ENCODE measurements at places on chromosomes 13 and 19. TPM values are rescaled to one million over a fixed set of nuclear protein-coding genes. Genes with fewer than 3 reads are reported as not detected.

DNA sequence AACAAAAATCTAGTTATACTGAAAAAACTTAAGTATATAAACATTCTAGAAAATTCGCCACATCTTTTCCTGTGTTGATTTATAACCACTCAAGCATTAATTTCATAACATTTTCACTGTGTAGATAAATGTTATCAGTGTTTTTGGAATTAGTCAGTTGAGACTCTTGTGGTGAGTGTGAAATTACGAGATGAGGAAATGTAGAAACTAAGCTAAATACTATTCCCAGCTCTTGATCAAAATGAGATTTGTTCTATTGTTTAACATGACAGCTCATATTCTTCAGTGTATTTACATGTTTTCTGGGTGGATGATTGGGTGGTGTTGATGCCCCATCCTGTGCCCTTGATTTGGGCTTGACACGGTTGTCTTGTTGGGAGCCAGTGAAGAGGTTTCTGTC, 406.8 kb downstream of the DACH1 start:
- DNase-seq = no peak

GRCh38 chr13:99777873-99778272, 193.7 kb downstream of the ZIC5 start:
- DNase-seq = no peak

SHISA7 gene
- total RNA-seq = not detected

DNA sequence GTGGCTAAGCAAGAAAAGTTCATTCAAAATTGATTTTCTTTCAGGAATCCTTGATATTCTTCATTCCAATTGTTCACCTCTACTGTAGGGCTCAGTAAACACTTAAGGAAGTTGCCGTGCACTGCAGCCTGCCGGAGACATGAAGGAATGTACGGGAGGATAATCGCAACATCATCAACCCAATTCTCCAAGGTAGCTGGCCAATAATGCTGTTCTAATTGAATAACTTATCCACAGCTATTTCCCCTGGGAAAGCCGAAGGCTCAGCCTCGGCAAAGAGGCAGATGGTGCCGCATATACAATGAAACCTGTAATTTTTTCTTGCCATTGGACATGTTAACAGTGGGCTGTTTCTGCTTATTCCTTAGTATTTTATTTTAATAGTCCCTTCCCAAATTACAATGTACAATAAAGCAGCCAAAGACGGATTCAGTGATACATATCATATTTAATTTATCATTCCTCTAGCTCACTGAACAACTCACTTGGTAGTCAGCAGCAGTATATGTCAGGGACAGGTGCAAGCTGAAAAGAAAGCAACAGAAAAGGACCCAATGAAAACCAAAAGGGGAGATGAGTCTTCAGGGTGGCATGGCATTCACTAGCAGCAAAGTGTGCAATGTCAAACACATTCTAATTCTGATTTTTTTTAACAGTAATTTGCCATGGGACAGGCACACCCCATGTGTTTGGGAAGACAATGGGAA, 420.5 kb upstream of the KLF12 start:
- DNase-seq = no peak

DNA sequence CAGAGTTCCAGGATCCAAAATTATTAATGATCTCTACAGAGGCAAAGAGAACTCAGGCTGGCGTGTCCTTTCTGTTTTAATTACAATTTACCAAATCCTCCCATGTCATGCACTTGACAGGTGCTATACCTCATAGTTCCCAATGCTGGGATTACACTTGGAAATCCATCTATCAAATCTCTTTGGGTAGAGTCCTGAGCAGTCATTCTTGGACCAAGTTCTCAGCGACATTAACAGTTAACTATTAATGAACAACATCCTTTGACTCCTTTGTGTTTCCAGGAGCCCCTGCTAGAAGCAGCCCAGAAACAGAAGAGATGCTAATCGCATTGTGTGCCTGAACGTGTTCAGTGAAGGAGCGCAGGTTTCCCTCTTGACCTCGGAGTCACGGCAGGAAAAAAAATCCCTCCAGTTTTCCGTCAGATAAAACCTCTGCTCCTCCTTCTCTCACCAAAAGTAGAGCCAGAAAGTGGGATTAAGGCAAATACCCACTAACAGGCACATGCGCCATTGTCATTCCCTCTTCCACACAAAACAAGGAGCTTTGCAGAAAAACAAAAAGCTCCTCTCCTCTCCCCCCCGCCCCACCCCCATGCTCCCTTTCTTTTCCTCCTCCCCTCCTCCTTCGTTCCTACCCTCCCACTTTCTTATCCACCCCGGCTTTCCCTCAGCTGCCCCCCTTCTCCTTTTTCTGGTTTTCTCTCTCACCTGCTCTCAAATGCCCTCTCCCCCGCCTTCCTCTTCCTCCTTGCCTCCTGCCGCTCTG, 224.7 kb downstream of the ZIC5 start:
- DNase-seq = no peak

IZUMO4 gene
- total RNA-seq = 4.2 TPM

DNA sequence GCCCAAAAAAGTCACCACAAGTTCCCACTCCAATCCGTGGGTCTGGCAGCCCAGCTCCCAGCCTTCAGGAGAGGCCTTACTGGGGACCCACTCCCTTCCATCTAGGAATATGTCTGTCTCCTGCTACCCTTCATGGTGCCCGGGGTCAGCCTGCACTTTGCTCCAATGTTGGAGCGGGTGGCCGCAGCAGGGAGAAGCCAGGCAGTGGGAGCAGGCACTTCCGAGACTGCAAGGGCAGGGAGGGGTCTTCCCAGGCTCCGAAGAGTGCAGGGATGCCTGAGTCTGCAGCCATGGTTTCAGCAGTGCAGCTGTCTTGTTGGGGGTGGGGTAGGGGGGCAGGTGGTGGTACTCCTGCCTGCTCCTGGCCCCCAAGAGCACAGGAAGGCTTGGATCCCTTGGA, 1616.2 kb downstream of the SLITRK5 start:
- no peak for DNase-seq

DNA sequence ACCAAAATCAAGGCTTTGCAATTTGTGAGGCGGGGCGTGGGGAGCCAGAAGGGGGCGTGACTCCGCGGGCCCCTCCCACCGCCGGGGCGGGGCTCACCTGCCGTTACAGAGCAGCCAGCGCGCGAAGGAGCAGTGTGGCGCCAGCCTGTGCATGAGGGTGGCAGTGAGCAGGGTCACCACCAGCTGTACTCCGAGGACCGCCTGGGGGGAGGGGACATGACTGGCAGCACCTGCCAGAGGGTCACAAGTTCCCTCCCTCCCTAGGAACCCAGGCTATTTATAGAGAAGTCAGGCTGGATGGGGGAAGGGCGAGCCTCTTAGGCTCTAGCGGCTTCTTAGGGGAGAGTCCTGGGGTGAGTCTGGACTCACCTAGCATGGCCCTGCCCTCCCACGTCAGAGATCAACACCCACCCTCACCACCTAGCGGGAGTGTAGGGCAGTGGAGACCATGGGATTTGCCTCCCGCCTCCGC, 3.6 kb downstream of the TMEM161A start:
- DNase-seq = no peak

- DNase-seq = no peak
Observed at GRCh38 chr13:30097701-30098100, 209.7 kb downstream of the KATNAL1 start.

DNA sequence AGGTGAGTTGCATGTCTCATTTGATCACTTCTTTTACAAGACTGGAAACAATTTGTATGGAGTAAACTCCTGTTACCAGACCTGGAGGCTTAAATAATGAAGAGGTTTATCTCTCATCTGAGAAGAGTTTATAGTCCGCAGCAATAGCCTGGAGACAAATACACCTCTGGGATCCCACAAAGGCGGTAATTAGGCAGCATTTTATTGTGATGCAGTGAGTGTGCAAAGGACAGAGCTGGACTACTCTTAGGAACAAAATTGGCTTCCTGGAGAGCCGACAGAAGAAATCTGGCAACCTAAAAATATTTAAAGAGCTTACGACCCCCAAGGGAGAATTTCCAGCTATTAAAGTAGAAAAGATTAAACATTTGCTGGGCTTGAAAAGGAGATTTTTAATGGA, 11.8 kb upstream of the KATNAL1 start:
- DNase-seq = no peak

DNA sequence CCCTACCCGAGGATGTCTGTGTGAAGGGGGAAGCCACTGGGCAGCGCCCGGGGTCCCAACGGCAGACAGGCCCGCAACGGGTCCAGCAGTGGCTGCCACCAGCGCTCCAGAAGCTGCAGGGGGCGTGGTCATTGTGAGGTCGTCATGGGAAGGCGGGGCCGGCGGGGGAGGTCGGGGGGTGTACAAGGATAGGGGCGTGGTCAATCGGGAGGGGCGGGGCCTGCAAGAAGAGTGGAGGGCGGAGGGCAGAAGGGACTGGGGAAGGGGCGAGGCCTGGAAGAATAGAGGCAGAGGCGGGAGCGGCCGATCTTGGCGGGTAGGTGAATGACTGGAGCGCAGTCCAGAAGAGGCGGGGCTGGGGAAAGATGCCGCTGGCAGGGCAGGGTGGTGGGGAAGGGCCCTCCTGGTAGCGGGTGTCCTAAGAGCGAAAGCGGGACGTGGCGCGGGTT, 4.4 kb downstream of the FUZ start:
- DNase-seq = no peak

DNA sequence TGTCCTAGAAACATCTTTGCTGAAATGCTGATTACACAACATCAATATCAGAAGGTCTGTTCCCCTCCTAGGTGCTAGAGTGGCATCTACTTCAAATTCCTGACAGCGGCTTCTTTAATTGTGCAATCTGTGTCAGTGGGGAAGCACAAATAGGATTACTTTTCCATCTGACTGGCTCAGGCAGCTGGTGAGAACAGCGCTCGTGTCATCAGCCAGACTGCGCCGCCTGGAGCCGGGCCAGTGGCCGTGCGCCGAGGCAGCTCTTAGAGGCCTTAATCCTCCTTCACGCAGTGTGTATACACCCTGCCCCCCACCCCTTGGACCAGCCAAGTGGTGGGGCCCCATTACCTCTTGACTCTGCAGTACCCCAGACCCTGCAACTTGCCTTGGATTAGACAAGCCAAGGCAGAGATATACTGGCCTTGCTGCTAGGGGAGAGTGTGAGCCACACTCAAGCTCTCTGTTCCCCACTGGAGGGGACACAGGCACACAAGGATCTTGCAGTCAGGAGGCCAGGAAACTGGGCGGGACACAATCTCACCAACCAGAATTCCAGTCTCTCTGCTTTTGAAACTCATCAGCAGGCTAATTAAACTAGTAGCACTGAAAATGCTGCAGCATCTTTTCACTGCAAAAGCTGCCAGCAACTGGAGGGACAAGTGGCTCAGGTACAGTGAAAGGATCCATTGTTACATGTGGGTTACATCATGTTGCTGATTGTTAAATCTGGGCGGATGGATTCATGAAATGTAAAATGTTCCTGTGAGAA, 48.9 kb upstream of the EPHX3 start:
- DNase-seq = peak; percentile 83

GRCh38 chr13:24670961-24671381, 9.2 kb upstream of the ATP12A start:
- DNase-seq = peak; percentile 45
